ENCODE measurements at places on chromosomes 12 and 14. TPM values are rescaled to one million over a fixed set of nuclear protein-coding genes. Genes with fewer than 3 reads are reported as not detected.
A peak's percentile ranks its signal among the peaks of the same experiment; 100 is the strongest.

The KRT78 gene
- total RNA-seq, result not detected

GRCh38 chr12:114888448-114888847 lies 204.5 kb upstream of the TBX3 start:
- no peak overlapping the region for H3K27ac ChIP-seq
- H3K27me3 ChIP-seq, result peaks cover 3% of the 10 kb centered on the region
- DNase-seq, result no peak

The IKBIP gene
- total RNA-seq, result 9.9 TPM

- H3K27me3 ChIP-seq, result no peaks in the 10 kb centered on the region
- DNase-seq, result no peak
- H3K36me3 ChIP-seq, result no peaks in the 10 kb centered on the region
- H3K27ac ChIP-seq, result no peak overlapping the region
These were observed 69.5 kb upstream of the GNPNAT1 start for GRCh38 chr14:52860910-52861309.

DNA sequence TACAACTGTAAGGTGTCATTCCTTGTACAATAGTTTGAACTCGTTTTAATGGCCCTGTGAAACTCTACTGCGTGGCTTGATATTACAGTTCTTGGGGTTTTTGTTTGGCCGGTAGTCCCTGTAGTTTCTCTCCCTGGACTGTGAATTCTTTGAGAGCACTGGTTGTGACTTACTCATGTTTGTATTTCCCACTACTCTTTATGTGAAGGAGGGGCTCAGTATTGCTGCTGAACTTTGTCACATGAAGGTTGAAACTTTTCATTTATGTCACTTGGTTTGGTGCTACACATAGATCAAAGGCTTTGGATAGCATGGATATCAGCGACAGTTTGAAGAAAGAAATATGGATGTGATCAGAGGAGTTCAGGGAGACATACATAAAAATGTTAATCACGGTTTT lies 1.5 kb upstream of the POU6F1 start:
- peak overlapping the region; percentile 98 for H3K27ac ChIP-seq
- DNase-seq, result no peak
- peaks cover 21% of the 10 kb centered on the region for H3K4me1 ChIP-seq
- no peaks in the 10 kb centered on the region for H3K36me3 ChIP-seq

The RNASE7 gene
- total RNA-seq, result not detected

The OLR1 gene
- not detected for total RNA-seq

The IFNG-AS1 gene
- total RNA-seq, result 1.9 TPM

DNA sequence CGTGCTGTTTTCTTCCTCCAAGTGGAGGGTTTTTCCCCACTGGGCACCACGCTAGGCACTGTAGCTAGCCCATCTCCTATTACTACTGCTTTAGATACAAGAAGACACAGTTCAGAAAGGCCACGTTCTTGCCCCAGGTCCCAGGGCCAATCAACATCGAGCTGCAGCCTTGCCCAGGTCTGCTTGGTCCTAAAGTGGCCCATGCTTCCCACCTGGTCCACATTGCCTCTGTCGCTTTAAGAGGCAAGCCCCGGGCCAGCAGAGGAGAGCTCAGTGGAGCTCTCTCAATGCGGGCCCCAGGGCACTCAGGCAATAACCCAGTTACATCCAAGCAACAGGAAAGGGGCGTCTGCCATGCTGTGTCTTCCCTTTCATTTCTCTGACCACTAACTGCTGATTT lies 148.1 kb downstream of the CALM1 start:
- no peak overlapping the region for H3K4me3 ChIP-seq
- H3K27me3 ChIP-seq, result no peaks in the 10 kb centered on the region
- DNase-seq, result no peak

The SVOP gene
- total RNA-seq, result not detected

DNA sequence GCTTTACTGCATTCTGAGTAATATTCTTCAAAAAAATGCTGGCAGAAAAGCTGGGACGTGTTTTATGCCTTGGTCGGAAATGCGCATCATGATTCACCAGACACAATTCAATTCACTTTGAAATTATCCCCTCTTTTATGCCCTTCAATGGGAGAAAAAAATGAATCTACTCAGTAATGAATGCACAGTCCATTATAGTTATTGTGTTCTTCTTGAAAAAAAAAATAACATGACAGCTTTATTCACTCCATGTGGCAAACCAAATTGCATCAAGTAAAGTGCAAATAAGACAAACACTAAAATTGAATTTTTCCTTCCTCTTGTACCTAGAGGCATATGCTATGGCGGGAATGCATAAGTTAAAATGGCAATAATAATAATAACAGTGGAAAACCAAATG lies 159.4 kb upstream of the IFNG-AS1 start:
- H3K27ac ChIP-seq, result no peak overlapping the region
- H3K4me3 ChIP-seq, result no peak overlapping the region

The RND1 gene
- total RNA-seq, result 3.7 TPM
